ENCODE measurements at places on chromosomes 1 and 21.
A peak's percentile ranks its signal among the peaks of the same experiment; 100 is the strongest.

- DNase-seq = no peak
These were observed 118.4 kb upstream of the CHRM3 start for GRCh38 chr1:239268007-239268406.

GRCh38 chr1:167161762-167162161 is 58.9 kb upstream of the POU2F1 start:
- no peak for DNase-seq

- DNase-seq = no peak
These were observed 5.6 kb upstream of the DDOST start for GRCh38 chr1:20666804-20667203.

- peak; percentile 54 for DNase-seq
These were observed 164.2 kb upstream of the C1orf21 start for GRCh38 chr1:184222652-184223052.

- no peak for DNase-seq
These were observed 40.7 kb downstream of the PLEKHA6 start for GRCh38 chr1:204319027-204319426.

GRCh38 chr1:58363585-58363984 is 182.9 kb downstream of the OMA1 start:
- peak; percentile 69 for DNase-seq

GRCh38 chr21:36193200-36193599 is 36.6 kb downstream of the DOP1B start:
- no peak for DNase-seq

- no peak for DNase-seq
These were observed 85.3 kb downstream of the MATN1 start for GRCh38 chr1:30638086-30638485.

DNA sequence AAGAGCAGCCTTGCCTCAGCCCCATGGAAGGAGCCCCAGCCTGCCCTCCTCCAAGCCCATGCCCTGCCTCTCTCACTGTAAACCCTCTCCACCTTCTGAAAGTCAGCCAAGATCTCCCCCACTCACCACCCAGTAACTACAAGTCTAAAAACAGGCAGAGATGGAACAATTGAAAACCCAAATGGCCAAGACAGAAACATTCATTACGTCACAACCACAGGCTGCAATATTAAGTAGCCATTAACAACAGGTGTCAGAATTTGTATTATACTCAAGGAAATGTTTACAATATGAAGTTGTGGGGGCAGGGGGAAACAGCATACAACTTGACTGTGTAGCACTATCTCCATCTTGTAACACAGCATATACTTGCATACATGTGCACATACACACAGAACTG is 2.4 kb downstream of the IRF6 start:
- no peak for DNase-seq

GRCh38 chr21:35189077-35189863 is 140.2 kb upstream of the RUNX1 start:
- DNase-seq = no peak

DNA sequence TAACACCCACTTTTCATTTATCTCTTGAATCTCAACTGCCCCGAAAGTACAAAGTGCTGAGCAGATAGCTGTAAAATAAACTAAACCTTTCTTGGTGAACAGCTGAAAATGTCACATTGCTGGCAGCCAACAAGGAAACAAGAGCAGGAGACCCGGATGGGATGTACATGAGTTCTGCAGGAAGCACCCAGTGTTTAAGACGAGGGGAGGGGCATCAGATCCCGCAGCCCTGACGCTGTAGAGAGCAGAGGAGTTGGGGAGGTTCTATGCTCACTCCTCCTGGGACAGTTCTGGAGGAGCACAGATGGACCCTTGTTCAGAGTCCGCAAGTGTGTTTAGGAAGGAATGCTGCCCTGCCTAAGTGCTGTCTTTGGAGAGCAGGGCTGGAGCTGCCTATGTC is 32.0 kb upstream of the EPHA8 start:
- DNase-seq = no peak

DNA sequence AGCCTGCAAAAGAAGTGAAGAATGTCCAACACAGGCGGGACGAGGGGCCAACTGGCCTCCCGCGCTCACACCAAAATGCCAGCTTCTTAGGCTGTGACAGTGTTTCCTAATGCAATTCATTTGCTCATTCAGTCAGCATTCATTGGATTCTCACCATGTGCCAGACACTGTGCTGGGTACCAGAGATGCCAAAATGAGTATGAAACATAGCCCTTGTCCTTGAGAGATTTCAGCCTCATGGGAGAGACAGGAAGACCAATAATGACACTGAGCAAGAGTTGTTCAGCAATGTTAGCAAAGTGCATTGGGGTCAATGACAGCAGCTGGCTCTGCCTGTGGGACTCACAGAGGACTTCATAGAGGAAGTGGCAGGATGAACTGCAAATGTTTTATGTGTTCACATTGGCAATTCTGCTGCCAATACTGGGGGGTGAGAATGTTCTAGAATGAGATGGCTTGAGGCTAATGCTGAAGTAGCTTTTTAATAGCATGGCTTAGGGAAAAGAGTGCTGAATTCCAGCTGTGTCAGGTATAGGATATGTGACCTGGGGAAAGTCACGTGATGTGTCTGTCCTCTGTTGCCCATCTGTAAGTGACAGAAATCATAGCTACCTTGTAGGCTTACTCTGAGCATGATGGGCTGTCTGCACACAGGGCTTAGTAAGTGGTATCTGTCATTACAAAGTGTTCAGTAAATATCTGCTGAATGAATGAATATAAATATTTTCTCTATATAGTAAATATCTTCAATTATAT is 58.3 kb upstream of the KIF26B start:
- DNase-seq = no peak

- DNase-seq = no peak
These were observed 8.2 kb downstream of the BCL9 start for GRCh38 chr1:147549526-147549925.

GRCh38 chr1:46396441-46397398 is 2.6 kb downstream of the FAAH start:
- no peak for DNase-seq

GRCh38 chr1:89023026-89023425 is 360 bp upstream of the GBP3 start:
- no peak for DNase-seq
